Cardiac muscle cell (in vitro differentiated cells and primary cell): ENCODE measurements at places on chromosomes 3 and 15. TPM values are rescaled to one million over a fixed set of nuclear protein-coding genes. Genes with fewer than 3 reads are reported as not detected.

The CLDN1 gene
- 0.15 and 0.54 TPM in 2 replicates for polyA plus RNA-seq

The SNRPN gene
- polyA plus RNA-seq, result 599 and 650 TPM in 2 replicates

The ATP10A gene
- not detected in 2 replicates for polyA plus RNA-seq

The LOXL1 gene
- polyA plus RNA-seq, result 82.3 and 92.4 TPM in 2 replicates

The GOLGA8T gene
- polyA plus RNA-seq, result not detected in 2 replicates

The CCDC54 gene
- 0.31 and 0.79 TPM in 2 replicates for polyA plus RNA-seq

The POLQ gene
- 2.2 and 2.8 TPM in 2 replicates for polyA plus RNA-seq

The C2CD4A gene
- polyA plus RNA-seq, result not detected in 2 replicates

The FETUB gene
- polyA plus RNA-seq, result not detected in 2 replicates

The SCN11A gene
- polyA plus RNA-seq, result 0.47 and 0.51 TPM in 2 replicates

The TXNRD3 gene
- 8.7 and 15.7 TPM in 2 replicates for polyA plus RNA-seq

The EFHB gene
- polyA plus RNA-seq, result 0.39 and 0.61 TPM in 2 replicates

The EIF4G1 gene
- polyA plus RNA-seq, result 166 and 184 TPM in 2 replicates

The LRCH3 gene
- 34.0 and 36.7 TPM in 2 replicates for polyA plus RNA-seq

The NLGN1 gene
- 5.3 and 7.6 TPM in 2 replicates for polyA plus RNA-seq

The GOLGA8J gene
- polyA plus RNA-seq, result 0.27 TPM in 1 of 2 replicates, not detected in the other

The GABRG3 gene
- polyA plus RNA-seq, result not detected in 2 replicates

The MAP6D1 gene
- polyA plus RNA-seq, result 10.2 and 10.3 TPM in 2 replicates

The FHIT gene
- polyA plus RNA-seq, result 6.9 and 31.2 TPM in 2 replicates

The RTP3 gene
- polyA plus RNA-seq, result not detected in 2 replicates

The PLOD2 gene
- 93.7 and 108 TPM in 2 replicates for polyA plus RNA-seq

The BFSP2 gene
- not detected in 2 replicates for polyA plus RNA-seq

The ADGRG7 gene
- 38.6 and 49.4 TPM in 2 replicates for polyA plus RNA-seq

The ROBO1 gene
- polyA plus RNA-seq, result 29.3 and 63.6 TPM in 2 replicates

The CALML4 gene
- polyA plus RNA-seq, result 1.1 and 1.4 TPM in 2 replicates

The FBXL2 gene
- polyA plus RNA-seq, result 17.5 and 25.6 TPM in 2 replicates

The ALPK3 gene
- polyA plus RNA-seq, result 16.6 and 19.2 TPM in 2 replicates

The MCF2L2 gene
- 4.4 and 7.1 TPM in 2 replicates for polyA plus RNA-seq

The PRC1 gene
- polyA plus RNA-seq, result 20.1 and 131 TPM in 2 replicates

The MUSTN1 gene
- polyA plus RNA-seq, result not detected in 2 replicates

The C3orf62 gene
- 5.3 and 7.6 TPM in 2 replicates for polyA plus RNA-seq

The HACD2 gene
- polyA plus RNA-seq, result 9.9 and 13.6 TPM in 2 replicates

The KBTBD12 gene
- polyA plus RNA-seq, result 0.02 and 0.91 TPM in 2 replicates

The GOLGA8G gene
- polyA plus RNA-seq, result 0.12 TPM in 1 of 2 replicates, not detected in the other
